ENCODE measurements at places on chromosomes 6 and 20. TPM values are rescaled to one million over a fixed set of nuclear protein-coding genes. Genes with fewer than 3 reads are reported as not detected.

Gene CLDN20
- not detected for total RNA-seq

Gene TOP1
- 195 TPM for total RNA-seq

Gene PGC
- total RNA-seq: 0.08 TPM

Gene NKX2-4
- not detected for total RNA-seq

Gene SLC22A7
- not detected for total RNA-seq

Gene OPRM1
- total RNA-seq: not detected

Measured in A549 treated with Hydrocortisone at 1 μM for 4 hours (cell line).